ENCODE measurements at places on chromosomes 5 and 9. TPM values are rescaled to one million over a fixed set of nuclear protein-coding genes. Genes with fewer than 3 reads are reported as not detected.

- no peak for DNase-seq
Measured at GRCh38 chr9:90188656-90189055, 454.0 kb downstream of the DIRAS2 start.

GRCh38 chr5:34817558-34818351 is 21.2 kb upstream of the TTC23L start:
- no peak for DNase-seq

DNA sequence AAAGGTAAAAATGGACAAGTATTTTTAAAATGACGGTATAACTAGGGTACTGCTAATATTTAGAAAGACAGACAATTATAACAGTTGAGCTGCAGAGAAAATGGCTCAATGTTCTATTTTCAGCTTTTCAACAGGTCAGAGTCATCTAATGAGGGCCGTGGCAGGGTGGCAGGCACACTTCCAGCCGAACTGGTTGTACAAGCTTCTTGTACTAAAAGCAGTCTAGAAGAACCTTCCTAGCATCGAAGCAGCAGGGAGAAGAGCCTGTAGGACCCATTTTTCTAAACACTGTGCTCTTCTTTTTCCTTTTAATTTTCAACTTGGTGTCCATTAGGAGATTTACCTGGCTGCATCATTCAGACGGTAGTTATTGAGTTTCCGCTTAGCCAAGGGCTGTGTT is 85.6 kb downstream of the SLC28A3 start:
- no peak for DNase-seq

GRCh38 chr9:107635101-107635802 is 145.7 kb upstream of the KLF4 start:
- no peak for DNase-seq

GRCh38 chr9:114671605-114672004 is 10.4 kb downstream of the TEX48 start:
- DNase-seq = no peak

SLC6A7 gene
- not detected for polyA plus RNA-seq

AFAP1L1 gene
- 17.8 TPM for polyA plus RNA-seq

All from ovary (tissue), 10 donors.